ENCODE measurements at places on chromosomes 7 and 10.

- DNase-seq, result no peak
Measured at GRCh38 chr10:119355930-119356329, 148.6 kb downstream of the GRK5 start.

DNA sequence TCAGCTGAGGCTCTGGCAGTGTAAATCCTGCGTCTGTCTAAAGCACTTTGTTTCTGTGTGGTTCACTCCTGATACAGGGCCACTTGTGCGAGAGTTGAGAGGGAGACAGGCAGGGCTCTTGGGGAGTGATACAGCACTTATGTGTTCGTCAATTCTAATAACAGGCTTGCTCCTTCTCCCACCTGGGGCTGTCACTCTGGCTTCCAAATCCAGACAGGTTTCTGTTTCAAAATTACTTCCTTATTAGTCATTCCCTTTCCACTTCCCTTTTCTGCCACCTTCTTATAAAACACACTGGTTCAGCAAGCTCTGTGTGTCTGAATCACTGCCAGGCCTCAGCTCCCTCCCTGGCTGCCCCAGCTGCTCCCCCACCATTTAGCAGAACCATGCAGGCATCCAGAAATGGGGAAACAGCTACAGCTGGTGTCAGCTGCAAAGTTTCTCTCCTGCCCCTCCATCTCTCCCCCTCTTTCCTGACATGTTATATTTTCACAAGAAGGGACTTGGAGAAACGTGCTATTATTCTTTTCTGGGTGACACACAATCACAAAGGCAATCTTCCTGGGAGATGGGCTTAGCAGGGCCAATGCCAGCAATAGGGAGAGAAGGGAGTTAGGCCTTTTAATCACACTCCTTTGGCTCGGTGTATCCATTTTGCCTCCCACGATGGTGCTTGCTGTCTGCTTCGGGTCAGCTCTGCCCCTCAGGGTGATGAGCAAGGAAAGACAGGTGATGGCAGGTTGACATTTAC lies 58.4 kb upstream of the ZNRF2 start:
- no peak for DNase-seq

GRCh38 chr10:14879928-14880193 lies 1.2 kb downstream of the SUV39H2 start:
- DNase-seq, result no peak

DNA sequence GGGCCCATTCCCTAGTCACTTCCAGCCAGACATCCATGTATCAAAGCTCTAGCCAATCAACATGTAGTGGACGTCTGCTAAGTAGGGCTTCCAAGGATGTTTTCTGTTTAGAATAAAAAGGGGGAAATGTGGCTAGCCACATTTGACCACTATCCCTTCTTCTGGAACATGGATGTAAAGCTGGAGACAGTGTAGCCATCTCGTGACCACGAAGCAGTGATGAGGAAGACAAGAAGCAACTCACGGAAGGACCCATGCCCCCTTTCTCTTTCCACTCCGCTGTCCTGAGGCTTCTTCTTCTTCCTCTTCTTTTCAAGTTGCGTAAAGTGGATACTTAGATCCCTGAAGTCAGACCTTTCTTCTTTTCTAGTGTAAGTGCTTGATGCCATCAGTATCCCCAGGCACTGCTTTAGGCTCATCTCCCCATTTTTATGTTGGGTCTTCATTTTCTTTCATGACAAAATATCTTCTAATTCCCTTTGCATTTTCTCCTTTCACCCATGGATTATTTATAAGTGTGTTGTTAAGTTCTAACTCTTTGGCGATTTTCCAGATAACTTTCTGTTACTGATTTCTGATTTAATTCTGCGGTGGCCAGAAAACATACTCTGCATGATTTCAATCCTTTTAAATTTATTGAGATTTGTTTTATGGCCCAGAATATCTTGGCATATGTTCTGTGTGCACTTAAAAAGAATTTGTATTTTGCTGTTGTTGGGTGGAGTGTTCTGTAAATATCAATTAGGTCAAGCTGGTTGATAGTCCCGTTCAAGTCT lies 594.5 kb downstream of the SDK1 start:
- DNase-seq, result no peak

- DNase-seq, result no peak
Measured at GRCh38 chr7:105766421-105767073, 109.9 kb downstream of the ATXN7L1 start.

- no peak for DNase-seq
Measured at GRCh38 chr10:124517931-124518330, 56.3 kb downstream of the LHPP start.

- DNase-seq, result no peak
Measured at GRCh38 chr10:43365001-43365400, 6.4 kb upstream of the FXYD4 start.

GRCh38 chr10:44356139-44357022 lies 28.5 kb downstream of the CXCL12 start:
- no peak for DNase-seq

DNA sequence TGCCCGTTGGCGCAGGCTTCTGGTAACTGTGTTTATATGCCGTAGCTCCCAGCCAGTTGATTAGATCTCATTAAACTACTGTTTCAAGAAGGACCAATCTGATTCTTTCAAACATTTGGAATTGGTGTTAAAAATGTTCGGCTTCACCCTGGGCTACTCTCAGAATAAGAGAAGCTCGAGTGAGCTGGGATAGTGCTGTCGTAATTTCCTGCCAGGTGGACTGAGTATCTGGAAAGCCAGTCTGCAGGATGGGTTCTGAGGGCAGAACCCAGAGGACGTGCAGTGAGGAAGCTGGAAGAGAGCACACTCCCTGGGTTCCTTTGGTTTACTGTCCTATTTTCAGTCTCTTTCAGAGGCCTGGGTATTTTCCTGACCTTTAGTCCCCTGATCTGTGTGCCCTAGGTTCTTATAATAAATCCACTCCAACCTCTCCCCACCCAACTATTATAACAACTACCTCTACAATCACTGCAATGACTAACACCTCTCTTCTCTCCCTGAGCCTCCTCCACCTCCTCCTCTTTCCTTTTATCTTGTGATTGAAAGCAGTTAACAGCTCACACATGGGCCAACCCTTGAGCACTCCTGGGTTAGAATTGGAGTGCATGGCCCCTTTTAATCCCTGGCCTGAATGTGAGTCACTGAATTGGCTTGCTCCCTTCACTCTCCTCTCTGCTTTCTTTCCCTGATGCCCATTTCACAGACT lies 63.0 kb downstream of the AOAH start:
- no peak for DNase-seq

DNA sequence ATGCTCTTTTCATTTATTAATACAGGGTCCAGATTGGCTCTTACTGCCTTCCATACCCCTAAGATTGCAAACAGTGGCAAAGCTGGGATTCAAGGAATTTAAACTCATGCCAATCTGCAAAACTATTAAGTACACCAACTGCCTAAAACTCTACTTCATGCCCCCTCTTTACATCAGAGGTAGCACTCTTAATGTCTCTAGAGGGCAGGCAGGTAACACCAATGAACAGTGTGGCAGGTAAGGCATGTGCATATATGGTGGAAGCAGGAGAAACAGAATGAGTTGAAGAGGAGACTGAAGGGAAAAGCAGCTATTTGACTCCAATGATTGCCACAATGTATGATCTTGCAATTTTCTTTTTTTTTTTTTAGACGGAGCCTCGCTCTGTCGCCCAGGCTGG lies 156.7 kb downstream of the BTAF1 start:
- no peak for DNase-seq

GRCh38 chr7:141012696-141013344 lies 1.9 kb downstream of the MRPS33 start:
- no peak for DNase-seq

Data from activated T-cell treated with anti-CD3 and anti-CD28 coated beads for 1 hour (primary cell).